ENCODE measurements at places on chromosomes 7 and 10. TPM values are rescaled to one million over a fixed set of nuclear protein-coding genes. Genes with fewer than 3 reads are reported as not detected.

Gene COL28A1
- 8.0 TPM for total RNA-seq

DNA sequence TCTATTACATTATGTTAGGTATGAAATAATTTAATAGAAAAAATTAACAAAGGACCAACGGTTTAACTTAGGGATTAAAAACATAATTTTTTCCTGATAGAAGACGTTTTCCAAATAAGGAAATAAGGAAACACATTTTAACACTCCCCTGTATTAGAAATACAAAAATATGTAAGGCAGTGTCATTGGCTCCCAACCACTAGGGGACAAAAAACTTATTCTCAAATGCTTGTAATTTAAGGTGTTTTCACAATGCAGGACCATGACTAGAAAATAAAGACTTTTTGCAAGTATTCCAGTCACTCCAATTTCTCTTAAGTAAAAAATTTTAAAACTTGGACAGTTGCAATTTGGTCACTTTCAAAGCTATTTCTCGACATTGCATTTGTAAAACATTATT, 98.8 kb upstream of the ODAD2 start:
- DNase-seq: no peak

DNA sequence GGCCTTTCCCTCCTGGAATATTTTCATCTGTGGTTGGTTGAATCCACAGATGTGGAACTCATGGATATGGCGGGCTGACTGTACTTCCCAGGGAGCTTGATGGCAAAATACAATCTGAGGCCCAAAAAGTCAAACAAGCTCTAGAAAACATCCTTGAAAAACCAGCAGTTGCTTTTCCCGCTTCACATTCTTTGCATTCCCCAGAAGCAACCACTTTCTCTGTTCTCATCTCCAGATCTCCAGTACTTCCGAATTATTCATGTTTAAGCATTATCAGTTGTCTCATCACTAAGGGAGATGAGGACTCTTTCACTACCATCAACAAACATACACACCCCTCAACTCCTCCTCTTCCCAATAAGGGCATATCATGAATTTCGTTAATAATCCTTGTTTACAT, 55.3 kb downstream of the KIF5B start:
- no peak for DNase-seq

GRCh38 chr7:15475808-15476530, 85.8 kb downstream of the AGMO start:
- no peak for DNase-seq

DNA sequence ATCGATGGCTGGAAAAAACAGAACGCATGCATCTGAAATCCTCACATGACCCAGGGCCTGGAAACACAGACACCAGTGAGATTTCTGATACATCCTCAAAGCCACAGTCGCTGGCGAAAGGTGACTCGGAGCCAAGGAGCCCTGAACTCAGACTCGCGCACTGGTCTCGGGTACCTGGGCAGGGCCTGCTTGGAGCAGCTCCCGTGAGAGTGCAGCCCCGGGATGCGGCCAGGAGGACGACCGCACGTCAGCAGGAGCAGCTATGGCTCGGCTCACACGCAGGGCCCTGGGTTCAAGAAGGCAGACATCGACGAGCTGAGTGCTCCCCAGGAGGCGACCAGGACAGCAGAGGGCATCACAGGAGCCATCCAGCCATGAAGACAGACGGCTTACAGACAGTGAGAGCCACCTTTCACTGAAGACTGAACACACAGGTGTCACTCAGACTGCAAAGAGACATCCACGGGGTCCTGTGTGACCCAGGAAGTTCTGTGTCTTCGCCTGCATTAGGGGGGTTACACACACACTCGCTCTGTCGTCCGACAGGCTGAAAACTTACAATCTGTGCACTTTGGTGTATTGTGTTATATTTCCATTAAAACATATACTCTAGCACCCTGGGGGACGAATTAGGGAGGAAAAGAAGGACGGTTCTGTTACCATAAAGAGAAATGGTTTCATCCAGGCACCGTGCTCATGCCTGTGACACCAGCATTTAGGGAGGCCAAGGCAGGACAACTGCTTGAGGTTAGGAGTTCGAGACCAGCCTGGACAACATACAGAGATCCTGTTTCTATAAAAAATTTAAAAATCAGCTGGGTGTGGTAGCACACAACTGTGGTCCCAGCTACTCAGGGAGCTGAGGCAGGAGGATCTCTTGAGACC, 227.7 kb downstream of the MAD1L1 start:
- DNase-seq: no peak
